Mammary microvascular endothelial cell (primary cell): ENCODE measurements at places on chromosomes 7 and 10. TPM values are rescaled to one million over a fixed set of nuclear protein-coding genes. Genes with fewer than 3 reads are reported as not detected.

FAM221A gene
- 2.8 and 2.9 TPM in 2 replicates for total RNA-seq

AKR1C4 gene
- not detected in 2 replicates for total RNA-seq

HHEX gene
- 42.2 and 53.2 TPM in 2 replicates for total RNA-seq

NUTM2A gene
- 0.79 and 0.93 TPM in 2 replicates for total RNA-seq

METTL2B gene
- 26.9 and 32.6 TPM in 2 replicates for total RNA-seq

SFTPA2 gene
- total RNA-seq, result not detected in 2 replicates

GIMAP8 gene
- 16.7 and 18.3 TPM in 2 replicates for total RNA-seq

FKBP6 gene
- total RNA-seq, result not detected in 2 replicates

CPN1 gene
- not detected in 2 replicates for total RNA-seq

LAMB1 gene
- total RNA-seq, result 235 and 248 TPM in 2 replicates
